Motor neuron (in vitro differentiated cells): ENCODE measurements at places on chromosomes 5 and 9. TPM values are rescaled to one million over a fixed set of nuclear protein-coding genes. Genes with fewer than 3 reads are reported as not detected.
A peak's percentile ranks its signal among the peaks of the same experiment; 100 is the strongest.

DNA sequence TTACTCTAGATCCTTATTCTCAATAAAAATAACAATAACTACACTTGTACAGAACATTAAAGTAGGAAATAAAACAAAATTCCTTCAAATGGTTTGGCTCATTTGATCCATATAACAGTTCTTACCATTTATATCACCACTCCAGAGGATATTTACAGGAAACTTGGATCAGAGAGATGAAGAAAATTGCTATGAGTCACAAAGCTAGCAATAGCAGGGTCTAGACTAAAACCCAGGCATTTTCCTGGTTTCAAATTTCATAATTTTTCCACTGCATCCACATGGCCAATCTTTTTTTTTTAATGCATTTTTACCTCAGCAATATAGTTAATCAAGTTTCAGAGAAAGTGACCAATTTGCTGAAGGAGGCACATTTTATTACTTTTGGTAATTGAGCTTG lies 299.2 kb downstream of the ELAVL2 start:
- ATAC-seq: no peak

DNA sequence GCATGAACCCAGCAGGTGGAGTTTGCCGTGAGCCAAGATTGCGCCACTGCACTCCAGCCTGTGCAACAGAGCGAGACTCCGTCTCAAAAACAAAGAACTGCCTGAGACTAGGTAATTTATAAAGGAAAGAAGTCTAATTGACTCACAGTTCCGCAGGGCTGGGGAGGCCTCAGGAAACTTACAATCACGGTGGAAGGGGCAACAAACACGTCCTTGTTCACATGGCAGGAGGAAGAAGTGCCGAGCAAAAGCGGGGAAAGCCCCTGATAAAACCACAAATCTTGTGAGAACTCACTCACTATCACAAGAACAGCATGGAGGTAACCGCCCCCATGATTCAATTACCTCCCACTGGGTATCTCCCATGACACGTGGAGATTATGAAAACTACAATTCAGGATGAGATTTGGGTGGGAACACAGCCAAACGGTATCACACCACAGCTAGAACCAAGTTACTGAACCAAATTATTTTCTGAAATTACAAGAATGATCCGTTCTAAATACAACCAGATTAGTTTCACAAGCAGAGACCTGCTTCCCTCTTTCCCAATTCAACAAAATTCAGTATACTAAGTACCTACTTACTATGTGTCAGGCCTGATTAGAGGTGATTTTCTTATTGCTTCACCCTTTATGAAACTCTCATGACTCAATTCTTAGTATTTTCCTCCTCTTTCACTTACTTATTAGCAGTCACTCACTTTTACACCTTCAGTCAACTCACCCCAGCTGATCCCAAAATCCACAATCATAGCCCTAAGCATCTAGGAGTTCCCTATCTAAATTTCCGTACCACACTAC lies 8.4 kb downstream of the UBTD2 start:
- no peak for ATAC-seq

The DPYSL3 gene
- 308 and 350 TPM in 2 replicates for total RNA-seq

The CDH9 gene
- 0.81 and 1.1 TPM in 2 replicates for total RNA-seq

The GPRIN1 gene
- 38.0 and 40.0 TPM in 2 replicates for total RNA-seq

DNA sequence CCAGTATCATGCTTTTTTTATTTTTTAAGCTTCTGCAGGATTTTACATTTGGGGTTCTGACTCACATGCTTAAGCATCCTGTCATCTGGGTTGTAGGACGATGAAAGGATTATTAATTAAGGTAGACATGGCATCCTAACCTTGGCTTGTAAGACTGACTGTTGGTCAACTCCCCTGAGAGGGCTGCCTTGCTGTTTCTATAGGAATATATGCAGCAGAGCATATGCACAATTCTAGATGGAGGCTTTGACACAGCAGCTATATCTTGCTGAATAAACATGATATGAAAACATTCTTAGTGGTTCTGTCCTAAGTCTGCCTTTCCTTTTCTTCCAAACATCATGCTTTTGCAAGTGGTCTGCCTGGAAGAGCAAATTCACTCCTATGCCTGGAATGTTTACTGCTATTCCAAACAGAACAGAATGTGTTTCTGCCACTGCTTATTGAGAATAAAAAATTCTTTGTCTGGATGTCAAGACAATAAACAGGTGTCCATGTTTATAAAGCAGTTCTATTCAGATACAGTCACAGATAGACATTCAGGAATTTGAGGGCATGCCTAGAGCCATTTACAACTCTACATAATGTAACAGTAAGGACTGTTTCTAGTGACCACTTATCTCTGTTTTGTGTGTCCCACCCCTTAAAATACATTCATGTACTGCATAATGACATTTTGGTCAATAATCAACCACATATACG lies 166.2 kb upstream of the PPP2R2B start:
- ATAC-seq: peak; percentile 28

The EGFL7 gene
- total RNA-seq: 0.58 and 0.71 TPM in 2 replicates

The C8G gene
- total RNA-seq: 0.71 TPM in 1 of 2 replicates, not detected in the other

GRCh38 chr5:173944511-173944910 lies 44.5 kb upstream of the C5orf47 start:
- no peak for ATAC-seq

DNA sequence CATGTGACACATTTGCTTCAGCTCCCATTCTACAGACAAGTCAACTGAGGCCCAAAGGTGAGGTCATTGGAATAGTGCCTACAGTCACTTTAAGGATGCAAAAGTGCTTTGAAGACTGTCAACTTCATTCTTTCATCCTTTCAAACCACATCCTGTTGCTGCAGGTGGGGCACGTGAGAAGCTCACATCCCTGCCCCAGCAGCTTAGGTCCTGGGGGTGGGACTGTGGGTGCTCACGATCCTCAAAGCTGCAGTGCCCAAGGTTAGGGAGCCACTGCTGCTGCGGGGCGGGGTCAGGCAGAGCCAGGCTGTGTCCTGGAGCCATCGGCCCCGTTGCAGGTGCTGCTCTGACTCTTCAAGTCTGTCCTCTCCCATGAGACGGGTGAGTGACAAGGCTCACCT lies 57.9 kb upstream of the IER5L start:
- ATAC-seq: no peak

DNA sequence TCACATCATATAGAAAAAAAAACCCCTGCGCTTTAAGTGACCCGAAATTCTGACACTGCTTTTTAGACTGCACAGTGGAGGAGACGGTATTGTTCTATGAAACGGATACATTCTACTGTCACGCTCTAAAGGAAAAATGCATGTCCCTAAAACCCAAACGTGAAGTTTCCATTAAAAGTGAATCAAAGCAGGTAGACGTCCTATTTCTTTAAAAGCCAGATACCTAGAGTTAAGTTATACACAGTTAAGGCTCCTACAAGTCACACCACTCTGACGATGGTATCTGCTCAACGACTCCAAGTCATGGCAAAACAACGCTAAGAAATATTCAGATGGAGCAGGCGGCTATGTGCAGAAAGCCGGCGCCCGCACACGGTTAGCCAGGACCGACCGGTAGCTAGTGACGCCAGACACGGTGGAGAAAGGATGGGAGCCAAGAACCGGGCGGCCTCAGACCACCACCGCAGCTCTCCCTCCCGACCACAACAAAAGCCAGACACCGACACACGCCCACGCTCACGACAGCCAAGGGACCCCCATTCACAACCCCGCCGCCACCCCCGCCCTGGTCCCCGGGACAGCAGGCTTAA lies 734 bp downstream of the SKP1 start:
- peak; percentile 1 for ATAC-seq

DNA sequence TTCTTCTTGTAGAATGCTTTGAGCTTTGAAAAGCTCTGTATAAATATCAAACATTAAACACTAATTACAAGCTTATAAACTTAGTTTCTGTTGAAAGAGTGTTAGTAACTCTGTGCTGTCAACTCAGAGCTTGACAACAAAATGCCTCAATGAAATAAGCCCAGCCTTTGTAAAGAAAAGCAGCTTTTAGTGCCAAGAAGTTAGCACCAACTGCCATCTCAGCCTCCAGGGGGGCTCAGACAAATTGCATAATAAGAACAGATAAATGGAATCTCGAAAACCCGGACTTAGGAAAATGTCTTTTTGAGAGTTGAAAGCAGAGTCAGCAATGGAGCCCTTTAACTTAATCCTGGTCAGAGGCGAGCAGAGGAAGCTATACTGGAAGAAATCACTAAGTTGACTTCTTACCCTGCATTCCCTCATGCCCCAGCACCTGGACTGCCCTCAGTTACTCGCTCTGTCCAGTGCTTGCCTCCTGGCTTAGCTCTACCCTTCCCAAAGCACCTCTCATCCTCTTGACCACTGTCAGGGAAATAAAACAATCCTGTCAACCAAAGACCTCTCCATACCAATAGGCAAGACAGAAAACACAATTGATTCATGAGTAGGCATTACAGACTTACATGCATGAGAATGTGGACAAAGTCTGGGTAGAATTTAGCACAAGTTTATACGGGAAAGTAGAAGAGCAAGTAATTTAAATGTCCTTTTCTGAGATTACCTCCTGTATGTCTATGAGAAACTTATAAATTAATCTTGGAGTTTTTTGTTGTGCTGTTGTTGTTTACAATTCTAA lies 352.7 kb downstream of the ZNF608 start:
- ATAC-seq: no peak

- no peak for ATAC-seq
Observed at GRCh38 chr9:79362100-79363081, 209.4 kb upstream of the TLE4 start.
